Left renal pelvis (tissue), 4 donors: ENCODE measurements at places on chromosomes 6 and 20. TPM values are rescaled to one million over a fixed set of nuclear protein-coding genes. Genes with fewer than 3 reads are reported as not detected.

VSTM2L gene
- polyA plus RNA-seq, result 23.0 TPM

GGTLC1 gene
- polyA plus RNA-seq, result not detected

GRCh38 chr6:2054516-2055067, 190.8 kb downstream of the GMDS start:
- no peak for DNase-seq

- DNase-seq, result no peak
Observed at GRCh38 chr6:42341771-42342553, 109.8 kb downstream of the TRERF1 start.

GRCh38 chr6:152096863-152097496, 289.5 kb downstream of the ESR1 start:
- no peak for DNase-seq
